Psoas muscle (tissue), 8 donors: ENCODE measurements at places on chromosomes 7 and 10. TPM values are rescaled to one million over a fixed set of nuclear protein-coding genes. Genes with fewer than 3 reads are reported as not detected.

DNA sequence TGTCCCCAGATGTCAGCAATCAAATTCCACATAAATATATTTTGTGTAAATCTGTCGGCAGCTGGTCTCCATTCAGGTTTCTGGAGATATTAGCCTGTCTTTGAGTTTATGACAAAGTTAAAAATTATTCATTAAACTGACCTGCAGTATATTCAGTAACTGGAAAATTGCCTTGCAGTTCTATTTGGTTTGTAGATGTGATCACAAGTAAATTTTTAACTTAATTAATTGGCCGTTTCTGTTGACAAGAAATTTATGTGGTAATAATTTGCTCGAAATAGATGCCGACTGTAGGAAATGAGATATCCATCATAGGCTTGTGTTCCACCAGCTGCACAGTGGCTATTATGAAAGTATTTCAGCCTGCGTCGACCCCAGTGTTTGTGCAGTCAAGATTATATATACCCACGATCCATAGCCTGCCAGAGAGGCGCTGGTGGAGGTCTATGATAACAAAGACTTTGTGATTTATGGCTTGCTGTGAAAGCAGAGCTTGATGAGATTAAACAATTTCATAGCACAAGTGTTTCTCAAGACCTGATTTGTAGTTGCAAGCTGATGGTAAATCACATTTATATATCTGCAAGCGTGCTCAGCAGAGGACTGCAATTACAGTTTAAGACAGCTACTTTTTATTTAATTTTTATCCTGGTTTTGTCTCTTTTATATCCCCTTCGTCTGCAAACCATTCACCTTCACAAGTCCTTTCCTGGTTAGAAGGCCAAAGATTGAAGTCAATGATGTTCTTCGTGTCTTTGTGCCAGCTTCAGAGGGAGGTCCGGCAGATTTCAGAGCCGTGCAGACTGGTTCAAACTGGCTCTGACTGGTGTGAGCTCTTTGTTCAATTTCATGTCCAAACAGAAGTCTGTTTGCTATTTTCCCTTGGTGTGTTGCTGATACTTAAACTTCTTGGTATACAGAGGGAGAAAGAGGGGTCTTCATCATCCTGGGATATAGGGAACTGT, 850.9 kb downstream of the LRMDA start:
- DNase-seq: no peak

CAMK2B gene
- total RNA-seq: 78.4 TPM

GRCh38 chr10:94361171-94361794, 1.5 kb downstream of the NOC3L start:
- DNase-seq: no peak

- DNase-seq: no peak
Observed at GRCh38 chr10:52053497-52053896, 260.6 kb upstream of the DKK1 start.

DNA sequence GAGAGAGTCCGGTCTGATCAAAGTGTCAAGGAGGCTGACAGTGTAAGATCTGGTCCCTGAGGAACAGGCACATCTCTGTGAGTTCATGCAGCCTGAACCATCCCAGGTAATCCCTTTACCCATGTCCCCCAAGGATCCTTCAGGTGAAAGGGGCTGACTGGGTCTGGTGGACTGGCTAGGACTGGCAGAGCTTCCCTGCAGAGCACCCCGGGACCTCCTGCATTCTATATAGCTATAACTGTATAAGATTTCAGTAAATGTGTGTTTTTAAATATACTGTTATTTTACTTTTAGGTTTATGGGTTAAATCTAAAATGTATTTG, 246.8 kb downstream of the ELMO1 start:
- DNase-seq: no peak

HOXA1 gene
- total RNA-seq: 0.21 TPM

- DNase-seq: no peak
Observed at GRCh38 chr7:1503390-1503789, 799 bp downstream of the INTS1 start.

DNA sequence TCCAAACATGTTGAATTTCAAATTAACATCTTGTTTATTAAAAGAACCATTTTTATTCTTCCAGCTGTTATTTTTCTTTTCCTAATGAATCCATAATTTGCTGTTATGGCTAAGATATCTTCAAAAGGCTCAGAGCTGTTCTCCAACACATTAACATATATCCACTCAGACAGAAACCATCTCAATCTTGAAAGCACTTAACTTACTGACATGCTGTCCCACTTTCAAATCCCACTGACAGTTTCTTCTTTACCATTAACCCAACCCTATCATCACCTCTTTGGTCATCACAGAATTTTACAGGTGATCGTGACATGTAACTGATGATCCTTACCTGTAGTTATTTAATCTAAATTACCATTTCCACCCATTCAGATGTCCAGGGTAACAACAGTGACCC, 75.5 kb upstream of the AFAP1L2 start:
- no peak for DNase-seq

CDC14C gene
- total RNA-seq: not detected

DNA sequence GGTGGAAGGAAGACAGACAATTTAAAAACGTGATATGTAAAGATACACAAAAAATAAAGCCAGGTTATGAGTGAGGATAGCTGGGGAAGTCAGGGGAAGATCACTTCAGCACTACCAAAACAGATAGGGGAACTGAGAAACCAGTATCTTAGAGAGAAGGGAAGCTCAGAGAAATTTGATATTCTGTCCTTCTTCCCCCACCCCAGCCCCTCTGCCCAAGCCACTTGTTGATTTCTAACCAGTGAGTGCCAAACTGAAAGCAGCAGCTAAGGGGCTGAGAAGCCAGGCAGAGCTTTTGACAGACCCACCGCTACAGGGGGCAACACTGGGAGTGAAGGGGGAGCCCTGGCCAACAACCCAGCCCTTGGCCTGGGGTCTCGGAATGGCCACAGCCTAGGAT, 9.1 kb upstream of the SLC29A3 start:
- DNase-seq: no peak

PRSS37 gene
- total RNA-seq: not detected

RPP30 gene
- total RNA-seq: 35.3 TPM

- DNase-seq: no peak
Observed at GRCh38 chr7:87505122-87505521, 29.6 kb upstream of the ABCB4 start.

DNA sequence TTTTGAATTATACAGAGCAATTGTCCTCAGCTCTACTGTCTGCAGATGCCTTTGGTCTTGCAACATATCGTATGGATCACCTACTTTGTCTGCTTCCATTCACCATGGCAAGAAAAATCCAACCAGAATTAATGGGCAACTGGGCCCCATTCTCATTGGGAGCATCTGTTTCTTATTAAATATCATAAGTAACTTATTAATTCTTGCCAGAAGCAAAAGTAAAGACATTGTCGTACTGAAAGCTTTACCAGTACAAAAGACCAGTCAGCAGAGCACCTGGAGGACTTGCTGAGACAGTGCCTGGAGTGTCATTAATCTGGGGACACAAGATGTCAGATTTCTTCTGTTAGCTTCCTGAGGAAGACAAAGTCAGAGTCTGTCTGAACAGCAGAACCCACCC, 404.5 kb downstream of the INHBA start:
- no peak for DNase-seq

GDF10 gene
- not detected for total RNA-seq

DNA sequence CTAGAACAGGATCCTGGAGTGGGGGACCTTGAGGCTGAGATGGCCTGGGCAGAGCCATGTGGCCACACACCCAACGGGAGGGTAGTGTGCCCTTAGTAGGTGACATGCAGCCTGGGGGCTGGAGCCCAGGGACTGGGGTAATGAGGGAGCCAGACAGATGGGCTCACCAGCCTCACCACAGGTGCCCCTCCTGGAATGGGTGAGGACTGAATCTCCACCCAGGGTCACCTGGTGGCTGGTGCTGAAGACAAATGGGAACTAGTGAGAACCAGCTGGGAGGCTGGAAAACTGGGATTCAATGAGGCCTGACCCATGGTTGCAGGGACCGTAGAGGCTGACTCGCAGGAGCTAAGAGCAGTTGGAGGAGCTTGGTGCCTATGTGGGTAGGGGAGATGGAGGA, 6.1 kb downstream of the ZP3 start:
- DNase-seq: no peak

TRUB1 gene
- total RNA-seq: 8.8 TPM
